ENCODE measurements at places on chromosomes 16 and 17.

- no peak for DNase-seq
Observed at GRCh38 chr17:1995907-1996799, 29.0 kb downstream of the RTN4RL1 start.

DNA sequence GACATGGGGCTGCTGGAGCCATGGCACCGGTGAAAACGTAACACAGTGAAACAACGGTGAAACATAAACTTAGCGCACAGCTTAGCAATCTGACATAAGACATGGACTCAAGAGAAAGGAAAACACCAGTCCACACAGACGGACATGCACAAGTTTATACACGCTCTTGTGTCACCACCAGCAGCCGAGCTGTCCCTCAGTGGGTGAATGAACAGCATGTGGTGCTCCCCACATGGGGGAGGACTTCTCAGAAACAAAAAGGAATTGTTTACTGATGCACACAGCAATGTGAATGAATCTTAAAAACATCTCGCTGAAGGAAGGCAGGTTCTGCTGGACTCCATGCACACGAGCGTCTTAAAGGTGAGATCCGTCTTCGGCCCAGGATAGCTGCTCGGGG lies 34.2 kb downstream of the KLHDC4 start:
- no peak for DNase-seq

GRCh38 chr17:44770166-44770925 lies 11.6 kb downstream of the ADAM11 start:
- no peak for DNase-seq

- no peak for DNase-seq
Observed at GRCh38 chr17:29376667-29377270, 13.4 kb upstream of the TAOK1 start.

DNA sequence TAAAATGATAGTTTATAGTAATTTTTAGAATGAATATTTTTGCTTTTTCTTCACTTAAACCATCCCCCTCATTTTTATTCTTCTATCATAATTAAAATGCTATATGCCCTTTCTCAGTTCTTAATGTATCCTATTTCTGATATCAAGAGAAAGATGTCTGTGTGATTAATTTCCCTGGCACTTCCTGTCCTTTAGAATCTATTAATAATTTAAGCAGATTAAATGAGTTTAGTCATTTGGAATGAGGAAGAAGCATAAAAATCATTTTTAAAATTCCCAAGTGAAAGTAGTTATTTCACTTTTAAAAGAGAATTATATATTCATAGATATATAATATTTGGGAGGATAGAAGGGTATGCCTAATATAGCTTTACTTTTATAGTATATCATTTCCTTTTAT lies 27.8 kb upstream of the CDR2 start:
- DNase-seq = no peak

- no peak for DNase-seq
Observed at GRCh38 chr16:21989751-21990150, 11.2 kb downstream of the PDZD9 start.

GRCh38 chr16:49478616-49479015 lies 105.0 kb downstream of the C16orf78 start:
- no peak for DNase-seq

- DNase-seq = no peak
Observed at GRCh38 chr17:35315283-35315682, 58.1 kb downstream of the SLFN11 start.

DNA sequence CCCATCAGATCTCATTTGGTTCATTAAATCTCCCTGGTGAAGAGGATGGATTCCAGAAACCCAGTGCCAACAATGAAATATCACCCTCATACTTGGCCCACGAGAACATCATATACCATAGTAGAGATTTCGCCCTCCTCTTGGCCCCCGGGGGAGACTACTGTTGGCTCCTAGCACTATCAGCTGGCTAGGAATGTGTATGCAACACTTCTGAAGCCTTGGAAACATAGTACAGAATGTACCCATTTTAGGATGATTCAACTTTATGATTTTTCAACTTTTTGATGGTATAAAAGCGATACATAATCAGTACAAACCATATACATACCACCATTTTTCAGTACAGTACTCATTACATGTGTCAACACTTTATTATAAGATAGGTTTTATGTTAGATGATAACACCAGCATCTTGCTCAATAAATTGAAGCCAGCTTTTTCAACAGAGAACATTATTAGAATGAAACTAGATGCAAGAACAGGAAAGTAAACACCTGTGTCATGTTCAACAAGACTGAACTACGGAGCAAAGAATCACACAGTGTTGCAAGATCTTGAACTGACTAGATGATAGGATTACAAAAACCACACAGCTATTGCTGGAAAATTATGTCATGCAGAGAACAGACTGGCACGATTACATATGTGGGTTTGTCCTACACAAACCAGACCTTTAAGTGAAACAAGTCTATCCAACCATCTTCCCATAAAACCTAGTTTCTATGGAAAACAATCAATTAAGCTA lies 17.2 kb downstream of the RSL1D1 start:
- no peak for DNase-seq

GRCh38 chr17:31355935-31356334 lies 34.5 kb upstream of the EVI2A start:
- DNase-seq = no peak

- no peak for DNase-seq
Observed at GRCh38 chr17:63827801-63828221, 348 bp upstream of the FTSJ3 start.

DNA sequence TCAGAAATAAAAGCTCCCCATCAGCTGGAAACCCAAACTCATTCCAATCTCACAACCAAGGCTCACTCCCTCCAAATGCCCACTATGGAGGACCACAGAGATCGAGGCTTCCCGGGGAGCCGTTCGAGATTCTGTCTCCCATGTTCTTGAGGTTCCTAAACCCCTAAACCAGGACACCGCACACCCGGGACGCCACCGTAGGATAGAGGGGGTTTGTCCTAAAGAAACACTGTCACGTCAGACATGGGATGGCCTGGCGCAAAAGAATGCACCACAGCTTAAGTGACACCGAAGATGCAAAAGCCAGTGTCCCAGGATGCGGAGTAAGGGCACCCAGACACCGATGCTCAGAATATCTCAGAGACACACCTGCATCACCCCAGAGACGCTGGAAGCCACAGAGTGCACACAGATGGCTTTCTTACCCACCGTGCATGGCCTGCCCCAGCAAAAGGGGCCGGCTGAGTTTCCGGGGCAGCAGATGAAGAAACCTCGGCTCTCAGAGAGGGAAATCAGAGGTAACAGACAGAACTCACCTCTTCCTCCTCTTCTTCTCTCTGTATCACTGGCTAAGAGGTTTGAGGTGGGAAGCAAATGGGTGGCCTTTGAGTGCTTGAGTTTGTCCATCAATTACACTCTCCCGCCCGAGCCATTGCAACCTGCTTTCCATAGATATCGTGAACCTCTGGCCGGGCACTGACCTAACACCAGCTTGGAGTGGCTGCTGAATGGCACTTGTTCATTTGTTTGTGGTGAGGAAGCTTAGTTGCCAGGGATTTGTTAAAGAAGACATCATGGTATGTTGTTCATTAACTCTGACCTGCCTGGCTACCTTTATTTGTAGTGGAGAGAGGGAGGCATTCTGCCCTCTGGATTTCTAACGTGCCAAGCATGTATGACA lies 65.1 kb upstream of the TNRC6C start:
- DNase-seq = no peak

- no peak for DNase-seq
Observed at GRCh38 chr16:86932130-86932982, 354.0 kb downstream of the FOXL1 start.

- no peak for DNase-seq
Observed at GRCh38 chr17:8922451-8922850, 43.1 kb downstream of the PIK3R5 start.

DNA sequence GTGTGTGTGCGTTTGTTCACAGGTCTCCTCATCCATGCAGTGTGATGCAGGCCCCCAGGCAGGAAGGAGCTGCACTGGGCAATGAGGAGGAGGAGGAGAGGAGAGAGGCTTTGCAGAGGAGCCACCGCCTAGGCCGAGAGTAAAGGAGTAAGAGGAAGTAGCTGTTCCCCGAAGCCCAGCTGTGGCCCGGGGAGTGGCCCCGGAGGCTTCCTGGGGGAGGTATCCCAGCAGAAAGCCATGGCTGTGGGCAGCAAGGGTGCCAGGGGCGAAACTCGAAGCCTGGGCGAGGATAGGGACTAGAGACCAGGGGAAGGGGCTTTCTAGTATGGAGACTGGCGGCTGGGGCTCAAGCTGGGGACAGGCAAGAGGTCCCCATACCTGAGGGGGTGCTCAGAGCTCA lies 12.2 kb downstream of the C16orf95 start:
- no peak for DNase-seq

DNA sequence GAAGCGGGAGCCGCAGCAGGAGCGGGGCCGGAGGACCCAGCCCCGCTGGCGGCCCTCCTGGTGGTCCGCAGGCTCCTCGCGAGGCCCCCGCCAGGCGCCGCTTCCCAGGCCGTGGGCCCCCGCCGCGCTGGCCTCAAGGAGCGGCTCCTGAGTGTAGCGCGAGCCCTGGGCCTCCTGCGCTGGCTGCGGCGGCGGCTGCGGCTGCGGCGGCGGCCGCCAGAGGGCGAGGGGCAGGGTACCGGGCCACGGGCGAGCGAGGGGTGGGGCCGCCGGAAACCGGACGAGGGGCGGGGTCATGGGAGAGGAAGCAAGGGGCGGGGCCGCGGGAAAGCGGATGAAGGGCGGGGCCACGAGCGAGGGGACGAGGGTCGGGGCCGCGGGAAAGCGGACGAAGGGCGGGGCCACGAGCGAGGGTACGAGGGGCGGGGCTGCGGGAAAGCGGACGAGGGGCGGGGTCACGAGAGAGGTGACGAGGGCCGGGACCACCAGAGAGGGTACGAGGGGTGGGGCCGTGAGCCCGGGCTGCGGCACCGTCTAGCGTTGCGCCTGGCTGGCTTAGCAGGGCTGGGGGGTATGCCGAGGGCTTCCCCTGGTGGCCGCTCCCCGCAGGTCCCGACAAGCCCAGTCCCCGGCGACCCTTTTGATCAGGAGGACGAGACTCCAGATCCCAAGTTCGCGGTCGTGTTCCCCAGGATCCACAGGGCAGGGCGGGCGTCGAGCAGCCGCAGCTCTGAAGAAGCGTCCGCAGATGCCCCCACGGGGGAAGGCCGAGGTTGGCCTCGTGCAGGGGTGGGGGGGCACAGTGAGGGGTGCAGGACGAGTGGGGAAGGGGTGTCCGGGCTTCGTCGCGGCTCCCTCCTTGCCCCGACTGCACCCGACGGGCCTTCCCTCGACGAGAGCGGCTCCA lies 1.7 kb downstream of the MYO15B start:
- peak; percentile 88 for DNase-seq

GRCh38 chr16:87186446-87186845 lies 130.7 kb downstream of the C16orf95 start:
- no peak for DNase-seq

DNA sequence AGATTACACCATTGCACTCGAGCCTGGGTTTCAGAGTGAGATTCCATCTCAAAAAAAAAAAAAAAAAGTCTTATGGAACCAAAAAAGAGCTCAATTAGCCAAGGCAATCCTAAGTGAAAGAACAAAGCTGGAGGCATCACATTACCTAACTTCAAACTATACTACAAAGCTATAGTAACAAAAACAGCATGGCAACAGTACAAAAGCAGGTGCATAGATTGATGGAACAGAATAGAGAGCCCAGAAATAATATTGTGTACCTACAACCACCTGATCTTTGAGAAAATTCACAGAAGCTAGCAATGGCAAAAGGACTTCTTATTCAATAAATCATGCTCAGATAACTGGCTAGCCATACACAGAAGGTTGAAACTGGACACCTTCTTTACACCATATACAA lies 24.7 kb upstream of the CCL2 start:
- no peak for DNase-seq

DNA sequence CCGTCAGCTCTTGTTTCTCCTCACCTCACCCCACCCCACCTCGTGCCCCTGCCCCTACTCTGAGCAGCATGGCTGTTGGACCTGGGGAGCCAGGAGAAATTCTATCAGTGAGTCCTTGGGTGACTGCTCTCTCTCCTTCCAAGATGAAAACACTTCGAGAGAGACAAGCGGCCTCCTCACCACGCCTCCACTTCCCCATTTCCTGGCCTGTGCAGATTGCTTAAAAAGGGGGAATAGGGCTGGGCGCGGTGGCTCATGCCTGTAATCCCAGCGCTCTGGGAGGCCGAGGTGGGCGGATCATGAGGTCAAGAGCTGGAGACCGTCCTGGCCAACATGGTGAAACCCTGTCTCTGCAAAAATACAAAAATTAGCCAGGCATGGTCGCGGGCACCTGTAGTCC lies 9.5 kb downstream of the DLX4 start:
- no peak for DNase-seq

GRCh38 chr16:46801428-46802049 lies 29.4 kb downstream of the C16orf87 start:
- no peak for DNase-seq

DNA sequence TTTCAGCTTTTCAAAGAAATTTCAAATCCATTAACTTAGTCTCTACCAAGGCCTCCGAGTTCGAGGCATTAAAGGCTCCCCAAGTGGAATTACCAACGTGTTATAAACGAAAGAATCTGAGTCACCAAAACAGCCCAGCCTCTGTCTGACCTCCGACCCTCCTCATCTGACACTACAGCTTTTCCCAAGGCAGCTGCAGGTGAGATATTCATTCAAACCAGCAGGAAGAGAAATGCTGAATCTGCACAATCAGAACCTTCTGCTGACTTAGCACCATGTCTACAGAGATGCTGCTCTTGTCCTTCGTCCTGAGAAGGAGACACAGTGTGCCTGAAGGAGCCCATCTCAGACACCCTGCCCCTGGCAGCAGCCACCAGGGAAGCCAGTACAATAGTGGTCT lies 30.5 kb downstream of the GRIN2A start:
- DNase-seq = no peak

DNA sequence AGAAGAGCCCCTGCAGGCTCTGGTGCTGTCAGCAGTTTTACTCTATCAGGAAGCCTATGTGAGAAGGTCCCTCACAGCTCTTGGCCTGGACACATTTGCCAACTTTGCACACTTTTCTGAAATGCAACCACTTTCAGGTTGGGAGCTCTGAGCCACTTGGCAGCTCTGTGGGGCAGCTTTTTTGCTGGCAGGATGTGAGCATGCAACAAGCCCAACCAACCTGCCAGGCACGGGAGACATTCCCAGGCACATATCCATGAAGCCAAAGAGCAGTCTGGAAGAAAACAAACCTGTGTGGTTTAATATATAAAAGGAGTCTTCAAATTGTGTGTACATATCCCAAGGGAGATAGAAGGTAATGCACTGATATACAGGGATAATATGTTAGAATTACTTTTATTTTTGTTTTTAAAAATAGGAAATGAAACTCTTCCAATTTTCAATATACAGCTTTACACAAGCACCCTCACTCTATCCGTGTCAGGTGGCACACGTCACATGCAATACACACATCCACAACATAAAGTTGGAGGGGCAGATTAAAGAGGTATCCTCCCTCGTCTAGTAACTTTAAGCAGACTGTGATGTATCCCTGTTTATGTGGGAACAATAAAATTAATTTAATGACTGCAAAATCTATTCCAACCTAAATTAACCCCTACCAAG lies 57.4 kb upstream of the COX10 start:
- no peak for DNase-seq

- DNase-seq = no peak
Observed at GRCh38 chr17:77666462-77666861, 292.0 kb upstream of the TNRC6C start.
